ENCODE measurements at places on chromosomes 12 and 14. TPM values are rescaled to one million over a fixed set of nuclear protein-coding genes. Genes with fewer than 3 reads are reported as not detected.

- DNase-seq, result no peak
Measured at GRCh38 chr14:80636071-80636470, 305.5 kb downstream of the CEP128 start.

Gene GNG2
- 29.8 TPM for total RNA-seq

- no peak for DNase-seq
Measured at GRCh38 chr14:94754391-94754942, 15.4 kb downstream of the GSC start.

Gene CBX5
- total RNA-seq, result 41.5 TPM

DNA sequence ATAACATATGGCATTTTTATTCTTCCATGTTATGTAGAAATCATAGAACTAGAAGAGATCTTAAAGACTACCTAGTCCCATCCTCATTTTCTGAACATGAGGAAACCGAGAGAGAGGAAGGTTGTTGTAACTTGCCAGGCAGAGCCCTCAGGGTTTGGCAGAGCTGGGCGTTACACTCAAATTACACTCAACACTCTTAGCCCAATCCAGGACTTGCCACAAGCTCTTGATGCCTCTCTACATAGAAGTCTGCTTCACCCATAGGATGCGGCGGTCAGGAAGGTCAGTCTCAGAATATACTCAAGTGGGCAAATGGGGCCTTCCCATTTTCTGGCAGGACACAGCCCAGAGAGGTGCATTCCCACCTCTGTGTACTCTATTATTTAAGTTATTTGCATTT, 208.1 kb downstream of the ZFP36L1 start:
- no peak for DNase-seq

Gene GZMH
- not detected for total RNA-seq

Gene PRH1
- total RNA-seq, result 25.2 TPM

DNA sequence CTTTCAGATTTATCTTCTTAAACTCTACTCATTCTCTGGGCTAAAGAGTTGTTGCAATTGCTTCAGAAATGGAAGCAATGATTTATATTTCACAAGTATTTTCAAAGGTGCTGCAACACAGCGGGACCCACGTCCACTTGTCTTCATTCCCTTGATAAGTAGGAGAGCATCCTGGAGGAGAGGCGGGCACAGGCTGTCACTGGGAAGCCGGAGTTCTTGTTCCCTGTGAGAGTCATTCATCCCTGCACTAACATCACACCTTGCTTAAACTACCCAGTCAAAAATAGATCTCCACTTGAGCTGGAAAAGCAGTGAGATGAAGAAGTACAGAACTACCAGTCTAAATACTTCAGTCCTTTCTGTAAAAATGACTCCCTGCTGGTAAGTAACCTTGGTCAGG, 160.5 kb upstream of the RASSF8 start:
- no peak for DNase-seq

DNA sequence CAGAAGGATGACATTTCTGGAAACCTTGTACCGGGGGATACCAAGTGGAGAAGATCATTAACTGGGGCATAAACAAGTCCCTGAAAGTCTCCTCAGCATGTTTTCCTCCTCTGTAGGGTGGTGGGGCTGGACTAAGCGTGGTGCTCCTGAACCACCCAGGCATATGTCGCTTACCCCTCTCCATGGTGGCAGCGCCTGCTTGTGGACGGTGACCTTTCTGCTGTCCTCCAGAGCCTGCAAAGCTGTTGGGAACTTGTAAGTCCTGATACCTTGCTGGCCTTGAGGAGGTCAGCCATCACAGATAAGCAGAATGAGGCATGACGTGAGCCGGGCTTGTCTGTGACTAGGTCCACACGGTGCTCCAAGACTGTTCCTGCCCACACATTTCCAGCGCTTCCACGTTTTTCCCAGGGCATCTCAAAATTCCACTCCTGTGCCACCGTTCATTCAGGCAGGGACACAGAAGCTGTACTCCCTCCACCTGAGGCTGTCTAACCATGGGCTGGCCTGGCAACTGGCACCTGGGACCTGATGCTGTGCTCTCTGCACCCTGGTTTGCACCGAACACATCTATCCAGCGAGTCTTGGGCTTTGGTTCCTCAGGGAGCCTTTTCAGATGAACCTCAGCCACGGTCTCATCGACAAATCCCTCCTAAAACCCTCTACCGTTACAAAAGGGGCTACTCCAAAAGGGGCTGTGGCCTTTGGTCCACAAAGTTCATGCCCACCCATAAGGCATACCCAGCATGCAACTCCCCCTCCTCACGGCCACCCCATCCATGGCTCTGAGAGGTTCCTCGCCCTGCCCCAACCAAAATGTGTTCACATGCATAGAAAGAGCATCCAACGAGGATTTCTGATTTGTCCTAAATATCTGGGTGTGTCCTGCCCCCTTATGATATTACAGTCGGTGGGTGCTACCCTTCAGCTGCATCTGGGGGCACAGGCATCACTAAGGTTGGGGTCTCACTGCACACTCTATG, 199.6 kb upstream of the DIO3 start:
- no peak for DNase-seq

Gene NID2
- total RNA-seq, result 45.3 TPM

Gene ALDH1L2
- total RNA-seq, result 1.6 TPM

Gene LIN7A
- total RNA-seq, result 2.6 TPM

DNA sequence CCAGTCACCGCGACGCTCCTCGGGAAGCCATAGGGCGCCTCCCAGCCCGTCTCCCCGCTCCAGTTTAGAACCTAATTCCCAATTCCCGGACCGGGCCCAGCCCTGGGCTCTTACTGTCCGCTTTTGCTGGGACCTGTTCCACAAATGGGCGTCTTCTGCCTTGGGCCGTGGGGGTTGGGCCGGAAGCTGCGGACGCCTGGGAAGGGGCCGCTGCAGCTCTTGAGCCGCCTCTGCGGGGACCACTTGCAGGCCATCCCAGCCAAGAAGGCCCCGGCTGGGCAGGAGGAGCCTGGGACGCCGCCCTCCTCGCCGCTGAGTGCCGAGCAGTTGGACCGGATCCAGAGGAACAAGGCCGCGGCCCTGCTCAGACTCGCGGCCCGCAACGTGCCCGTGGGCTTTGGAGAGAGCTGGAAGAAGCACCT, 797 bp downstream of the UNG start:
- no peak for DNase-seq

DNA sequence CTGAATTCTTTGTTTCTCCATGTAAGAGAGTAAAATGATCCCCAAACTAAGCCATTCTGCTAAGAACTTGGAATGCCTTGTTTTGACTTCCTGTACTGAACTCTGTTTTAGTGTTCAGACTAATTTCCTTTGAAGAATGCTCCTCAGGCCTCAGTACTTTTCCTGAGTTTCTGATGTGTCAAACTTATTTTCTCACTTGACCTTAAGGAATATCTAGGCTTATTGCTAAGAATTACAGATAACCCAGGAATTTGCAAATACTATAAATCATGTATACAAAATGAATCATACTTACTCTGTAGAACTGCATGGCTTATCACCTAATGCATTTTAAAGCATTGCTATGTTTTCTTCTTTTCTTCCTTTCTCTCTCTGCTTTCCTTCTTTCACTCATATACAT, 93.1 kb upstream of the PKP2 start:
- no peak for DNase-seq
